Lung (tissue), 17 donors: ENCODE measurements at places on chromosomes 16 and 17.

DNA sequence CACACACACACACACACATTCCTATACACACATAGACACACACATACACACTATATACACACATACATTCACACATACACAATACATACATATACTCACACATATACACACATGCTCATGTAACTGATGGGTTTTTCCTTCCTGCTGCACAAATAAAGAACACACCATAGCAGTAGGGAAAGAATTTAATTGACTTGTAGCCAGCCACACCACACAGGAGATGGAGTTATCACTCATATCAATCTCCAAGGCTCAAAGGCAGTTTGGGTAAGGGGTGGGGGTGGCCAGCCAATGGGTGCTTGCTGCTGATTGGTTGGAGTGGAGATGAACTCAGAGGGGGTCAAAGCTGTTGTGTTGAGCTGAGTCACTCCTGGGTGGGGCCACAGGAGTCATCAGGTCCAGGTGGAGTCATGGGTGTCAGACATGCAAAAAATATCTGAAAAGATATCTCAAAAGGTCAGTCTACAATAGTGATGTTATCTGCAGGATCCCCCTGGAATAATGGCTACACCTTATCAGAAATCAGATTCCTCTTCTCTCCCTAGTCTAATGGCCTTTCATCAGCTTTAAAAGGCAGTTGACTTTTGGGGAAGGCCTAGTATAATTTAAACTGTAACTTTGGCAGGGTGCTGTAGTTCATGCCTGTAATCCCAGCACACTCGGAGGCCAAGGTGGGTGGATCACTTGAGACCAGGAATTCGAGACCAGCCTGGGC is 46.1 kb downstream of the WSB1 start:
- no peak for DNase-seq

DNA sequence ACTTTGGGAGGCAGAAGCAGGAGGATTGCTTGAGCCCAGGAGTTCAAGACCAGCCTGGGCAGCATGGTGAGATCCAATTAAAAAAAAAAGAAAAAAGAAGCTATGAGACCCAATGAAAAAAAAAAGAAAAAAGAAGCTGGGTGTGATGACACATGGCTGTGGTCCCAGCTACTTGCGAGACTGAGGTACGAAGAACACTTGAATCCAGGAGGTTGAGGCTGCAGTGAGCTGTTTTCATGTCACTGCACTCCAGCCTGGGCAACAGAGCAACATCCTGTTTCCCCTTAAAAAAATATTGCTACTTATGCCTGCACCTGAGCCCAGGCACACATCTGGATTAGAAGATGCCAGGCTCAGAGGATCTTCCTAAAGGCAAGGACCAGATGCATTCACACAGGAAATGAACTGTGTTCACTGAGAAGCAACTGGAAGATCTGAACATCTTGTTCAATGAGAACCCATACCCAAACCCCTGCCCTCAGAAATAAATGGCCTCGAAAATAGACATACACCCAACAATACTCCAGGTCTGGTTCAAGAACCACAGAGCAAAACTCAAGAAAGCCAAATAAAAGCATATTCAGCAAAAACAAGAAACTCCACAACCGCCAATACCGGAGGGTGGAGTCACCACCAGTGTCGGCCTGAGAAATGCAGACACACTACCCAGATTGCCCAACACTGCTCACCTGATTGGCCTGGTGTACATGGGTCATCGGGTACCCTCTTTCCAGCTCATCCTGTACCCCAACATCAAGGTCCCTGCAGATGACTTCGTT is 4.4 kb downstream of the RNF135 start:
- no peak for DNase-seq

GRCh38 chr17:8012996-8013640 is 10.7 kb downstream of the GUCY2D start:
- DNase-seq = no peak

GRCh38 chr17:50613007-50613992 is 21.4 kb upstream of the ABCC3 start:
- DNase-seq = peak; percentile 57

DNA sequence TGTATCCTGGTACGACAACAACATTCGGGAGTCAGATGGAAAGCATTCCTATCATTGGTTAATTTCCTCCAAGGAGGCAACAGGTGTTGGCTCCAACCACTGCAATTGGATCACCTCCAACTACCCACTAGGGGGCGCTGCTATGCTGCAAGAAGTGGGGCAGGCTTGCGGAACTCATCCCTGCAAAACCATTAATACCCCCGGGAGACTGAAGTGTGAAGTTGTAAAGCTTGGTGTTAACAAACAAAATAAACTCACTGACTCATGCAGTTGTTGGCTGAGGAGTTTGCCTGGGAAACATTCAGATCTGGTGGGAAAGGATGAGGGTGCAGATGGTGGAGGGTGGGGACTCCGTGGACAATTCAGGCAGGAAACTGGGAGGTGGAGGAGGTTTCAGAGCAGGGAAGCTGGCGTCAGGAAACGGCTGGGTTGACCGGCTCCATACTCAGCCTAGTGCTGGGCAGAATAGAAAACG is 84.9 kb downstream of the HS3ST2 start:
- DNase-seq = peak; percentile 57

GRCh38 chr17:53149316-53149715 is 673.4 kb upstream of the KIF2B start:
- DNase-seq = no peak

- no peak for DNase-seq
Measured at GRCh38 chr17:45269912-45270311, 8.0 kb upstream of the SPATA32 start.

DNA sequence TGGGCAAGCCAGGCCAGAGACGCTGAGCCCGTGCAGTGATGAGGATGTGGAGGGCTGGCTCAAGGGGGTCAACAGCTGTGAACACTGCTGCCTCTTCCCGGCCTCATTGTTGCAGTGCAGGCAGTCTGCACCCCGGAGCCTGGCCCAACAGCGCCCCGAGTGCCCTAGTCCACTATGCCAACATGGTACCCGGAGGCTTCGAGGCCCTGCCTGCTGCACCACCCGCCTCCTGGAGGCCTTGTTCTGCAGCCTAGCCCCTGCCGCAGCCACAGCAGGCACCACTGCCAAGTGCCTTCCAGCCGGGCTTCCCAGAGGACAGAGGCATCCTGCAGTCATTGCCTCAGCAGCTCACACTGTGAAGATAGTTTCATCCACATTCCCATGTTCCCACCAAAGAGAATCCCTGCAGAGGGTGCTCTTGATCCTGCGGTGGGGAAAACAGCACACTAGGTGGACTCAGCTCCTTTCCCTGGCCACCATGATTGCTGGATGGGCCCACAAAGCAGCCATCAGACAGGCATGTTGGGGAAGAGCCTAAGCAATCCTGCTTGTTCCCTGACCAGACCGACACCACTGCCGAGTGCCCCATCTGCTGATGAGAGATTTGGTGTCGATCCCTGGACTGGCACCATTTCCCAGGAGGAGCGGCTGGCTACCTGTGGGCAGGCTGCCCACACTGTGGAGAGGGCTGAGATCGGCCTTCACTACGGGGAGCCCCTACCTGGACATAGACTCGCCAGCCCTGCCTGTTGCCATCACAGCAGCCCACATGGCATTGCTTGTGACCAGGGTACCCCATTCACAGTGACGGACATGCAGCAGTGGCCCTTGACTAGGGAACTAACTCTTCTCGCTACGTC is 44.9 kb downstream of the USP22 start:
- no peak for DNase-seq

GRCh38 chr17:53353919-53354351 is 468.8 kb upstream of the KIF2B start:
- DNase-seq = peak; percentile 14

GRCh38 chr17:143785-144281 is 6.5 kb downstream of the SCGB1C2 start:
- DNase-seq = peak; percentile 70

GRCh38 chr16:89216315-89217137 is 977 bp upstream of the ZNF778 start:
- DNase-seq = peak; percentile 84

GRCh38 chr17:21248500-21248899 is 4.7 kb downstream of the NATD1 start:
- DNase-seq = no peak

- no peak for DNase-seq
Measured at GRCh38 chr16:85733839-85734170, 17.1 kb downstream of the C16orf74 start.

DNA sequence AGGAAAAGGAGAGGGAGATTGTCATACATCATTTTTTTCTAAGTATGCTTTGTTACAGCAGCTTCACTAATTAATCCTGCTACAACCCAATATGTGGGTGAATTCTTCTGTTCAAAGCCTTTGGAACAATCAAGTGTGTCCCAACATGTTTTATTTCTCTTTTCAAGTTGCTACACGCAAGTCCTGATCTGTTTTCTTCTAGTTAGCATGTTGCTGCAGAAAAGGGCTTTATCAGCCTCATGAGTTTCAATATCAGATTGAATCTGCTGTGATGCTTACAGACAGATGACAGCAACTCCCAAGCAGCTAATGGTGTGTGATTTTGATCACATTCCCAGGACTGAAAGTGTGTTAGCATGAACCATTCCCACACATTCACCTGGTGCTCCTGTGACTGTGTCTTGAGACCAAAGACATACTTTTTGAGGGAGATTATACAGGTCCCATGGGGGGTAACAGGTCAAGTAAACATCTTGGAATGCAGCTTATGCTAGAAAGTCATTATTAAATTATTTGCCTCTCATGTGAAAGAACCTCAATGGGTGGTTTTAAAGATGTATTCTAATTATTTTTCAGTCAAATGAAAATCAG is 96.9 kb upstream of the KCNJ16 start:
- no peak for DNase-seq

DNA sequence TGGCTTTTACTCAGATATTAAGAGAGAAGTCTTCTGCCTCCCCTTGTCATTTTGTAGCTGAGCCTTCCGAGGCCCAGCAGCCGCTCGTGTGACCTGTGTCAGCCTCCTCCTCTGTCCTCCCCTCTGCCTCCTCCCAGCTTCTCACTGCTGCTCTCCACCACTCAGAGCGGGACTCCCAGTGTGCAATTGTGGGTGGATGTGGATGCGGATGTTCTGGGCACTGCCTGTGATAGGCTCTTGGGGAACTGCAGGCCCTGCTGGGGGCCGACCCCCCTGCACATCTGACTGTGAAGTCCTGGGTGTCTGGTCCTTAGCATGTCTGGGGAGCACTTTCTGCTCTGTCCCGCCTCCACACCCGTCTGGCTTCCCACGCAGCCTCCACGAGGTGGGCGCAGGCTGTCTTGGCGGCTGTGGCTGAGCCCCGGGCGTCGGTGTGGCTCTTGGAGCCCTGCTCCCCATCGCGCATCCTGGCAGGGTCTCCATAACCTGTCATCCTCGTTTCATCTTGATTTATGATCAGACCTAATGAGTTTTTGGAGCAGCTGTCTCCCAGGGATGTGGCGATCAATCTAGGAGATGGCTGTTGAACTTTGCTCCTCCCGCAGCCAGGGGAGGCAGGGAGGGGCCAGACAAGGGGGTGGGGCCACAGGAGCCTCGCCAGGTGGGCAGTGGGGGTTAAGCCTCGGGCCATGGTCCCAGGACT is 28.1 kb downstream of the GRIN2C start:
- no peak for DNase-seq

GRCh38 chr17:32286518-32286900 is 20.9 kb downstream of the RHBDL3 start:
- DNase-seq = no peak
